ENCODE measurements at places on chromosomes 3 and 15.

DNA sequence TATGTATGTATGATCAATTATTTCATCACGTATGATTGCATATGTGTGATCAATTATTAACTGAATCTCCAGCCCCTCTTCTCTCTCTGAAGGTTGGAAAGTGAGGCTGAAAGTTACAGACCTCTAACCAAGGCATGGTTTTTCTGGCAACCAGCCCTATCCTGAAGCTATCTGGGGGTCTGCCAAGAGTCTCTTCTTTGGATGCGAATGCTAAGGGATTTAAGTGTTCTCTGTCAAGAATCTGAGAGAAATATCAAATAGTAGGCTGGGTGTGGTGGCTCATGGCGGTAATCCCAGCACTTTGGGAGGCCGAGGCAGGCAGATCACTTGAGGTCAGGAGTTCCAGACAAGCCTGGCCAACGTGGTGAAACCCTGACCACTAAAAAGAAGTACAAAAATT, 8.1 kb downstream of the NKTR start:
- DNase-seq = no peak

- DNase-seq = no peak
Measured at GRCh38 chr15:74396146-74396438, 28.6 kb upstream of the CYP11A1 start.

GRCh38 chr3:186361762-186362536, at the start of gene DGKG:
Gene DGKG, minus strand, starts transcription at chr3:186362234. Its CDS starts 41,775 bp downstream, at chr3:186320459.
- DNase-seq = peak; percentile 70

GRCh38 chr3:38632989-38633388, 16.5 kb downstream of the SCN5A start:
- no peak for DNase-seq

DNA sequence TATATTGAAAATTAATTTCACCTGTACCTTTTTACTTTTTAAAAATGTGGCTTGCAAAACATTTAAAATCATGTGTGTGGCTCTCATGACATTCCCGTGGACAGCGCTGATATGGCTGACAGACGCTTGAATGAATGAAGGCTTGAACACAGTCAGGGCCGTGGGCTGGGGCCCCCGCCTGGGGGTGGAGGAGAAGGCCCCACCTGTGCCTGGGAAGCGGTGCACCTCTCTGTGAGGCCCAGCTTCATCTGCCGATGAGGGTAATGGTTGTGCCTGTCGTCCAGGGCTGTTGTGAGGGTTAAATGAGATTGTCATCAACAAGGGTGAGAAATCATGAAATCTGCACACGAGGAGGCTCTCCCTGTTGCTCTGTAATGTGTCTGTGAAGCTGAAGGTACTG, 85.9 kb upstream of the PRR23E start:
- no peak for DNase-seq

- no peak for DNase-seq
Measured at GRCh38 chr15:64373360-64373759, 7.9 kb downstream of the PCLAF start.

- no peak for DNase-seq
Measured at GRCh38 chr3:159233734-159234133, 431.9 kb downstream of the MFSD1 start.

- no peak for DNase-seq
Measured at GRCh38 chr3:138569090-138569489, 25.0 kb downstream of the CEP70 start.

DNA sequence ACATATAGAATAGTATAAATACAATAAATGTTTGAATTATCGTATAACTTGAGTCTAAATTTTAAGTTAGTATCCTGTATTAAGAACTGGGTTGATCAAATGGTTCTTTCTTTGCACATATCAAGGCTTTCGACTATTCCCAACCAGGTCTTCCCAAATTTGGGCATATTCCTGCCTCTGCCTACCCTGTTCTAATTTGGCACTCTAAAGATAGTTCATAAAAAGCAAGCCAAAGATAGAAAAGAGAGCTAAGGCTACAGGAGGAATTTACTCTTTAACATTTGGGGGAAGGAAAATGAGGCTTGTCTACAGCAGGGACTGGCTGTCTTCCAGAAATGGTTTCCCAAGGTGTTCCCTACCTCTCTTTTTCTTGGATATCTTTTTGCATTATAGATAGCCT, 36.1 kb downstream of the SLC35A5 start:
- DNase-seq = no peak

- no peak for DNase-seq
Measured at GRCh38 chr15:80507131-80507530, 102.9 kb downstream of the ARNT2 start.

GRCh38 chr15:42385206-42385979, 26.1 kb downstream of the CAPN3 start:
- no peak for DNase-seq

- no peak for DNase-seq
Measured at GRCh38 chr3:195549931-195550519, 6.9 kb upstream of the PPP1R2 start.

DNA sequence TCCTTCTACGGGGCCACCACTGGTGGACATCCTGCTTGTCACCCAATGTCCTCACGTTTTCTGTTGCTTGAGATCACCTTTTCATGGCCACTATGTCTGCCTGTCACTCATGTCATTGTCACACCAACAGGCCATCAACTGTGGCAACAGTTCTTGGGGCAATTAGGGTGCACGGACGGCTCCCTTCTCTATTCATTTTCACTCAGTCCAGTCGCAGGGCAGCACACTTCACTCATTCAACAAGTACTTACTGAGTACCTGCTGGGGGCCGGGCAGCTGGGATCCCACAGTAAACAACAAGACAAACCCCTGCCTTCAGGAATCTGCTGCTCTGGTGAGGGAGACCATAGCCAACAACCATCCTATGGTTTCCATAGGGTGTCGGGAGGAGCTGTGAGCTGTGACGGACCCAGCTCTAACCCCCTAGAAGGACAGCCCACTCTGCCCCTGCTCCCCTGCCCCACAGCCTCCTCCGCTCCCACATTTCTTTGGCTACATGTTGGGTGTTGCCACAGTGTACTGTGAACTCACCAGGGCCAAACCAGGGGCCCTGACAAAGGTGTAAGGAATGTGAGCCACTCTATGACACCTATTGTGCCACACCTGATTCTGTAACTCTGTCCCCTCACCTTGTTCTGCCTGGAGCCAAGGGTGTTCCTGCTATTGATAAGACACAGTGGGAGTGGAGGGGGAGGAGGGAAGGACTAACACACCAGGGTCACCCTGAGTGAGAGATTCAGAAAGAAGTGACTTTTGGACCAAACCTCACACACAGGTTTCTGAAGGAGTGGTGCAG, 1.9 kb downstream of the VILL start:
- DNase-seq = no peak

All from amygdala (tissue), 56 donors.